ENCODE measurements at places on chromosomes 5 and 9. TPM values are rescaled to one million over a fixed set of nuclear protein-coding genes. Genes with fewer than 3 reads are reported as not detected.
A peak's percentile ranks its signal among the peaks of the same experiment; 100 is the strongest.

DNA sequence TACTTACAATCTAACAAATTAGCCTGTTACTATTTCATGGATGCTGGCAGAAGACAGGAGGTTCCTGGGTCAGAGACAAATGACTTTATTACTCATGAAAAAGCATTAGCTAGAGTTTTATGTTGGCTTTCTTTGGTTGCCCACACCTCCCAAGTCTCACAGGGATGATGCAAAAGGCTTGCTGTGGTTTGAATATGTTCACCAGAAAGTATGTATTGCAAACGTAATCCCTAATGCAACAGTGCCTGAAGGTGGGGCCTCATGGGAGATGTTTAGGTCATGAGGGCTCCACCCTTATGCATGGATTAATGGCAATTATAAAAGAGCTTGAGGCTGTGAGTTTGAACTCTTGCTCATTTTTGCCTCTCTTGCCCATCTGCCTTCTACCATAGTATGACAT, 28.5 kb downstream of the DPYSL3 start:
- peak; percentile 46 for ATAC-seq

GRCh38 chr5:87388129-87388528, 24.6 kb downstream of the CCNH start:
- no peak for ATAC-seq

DNA sequence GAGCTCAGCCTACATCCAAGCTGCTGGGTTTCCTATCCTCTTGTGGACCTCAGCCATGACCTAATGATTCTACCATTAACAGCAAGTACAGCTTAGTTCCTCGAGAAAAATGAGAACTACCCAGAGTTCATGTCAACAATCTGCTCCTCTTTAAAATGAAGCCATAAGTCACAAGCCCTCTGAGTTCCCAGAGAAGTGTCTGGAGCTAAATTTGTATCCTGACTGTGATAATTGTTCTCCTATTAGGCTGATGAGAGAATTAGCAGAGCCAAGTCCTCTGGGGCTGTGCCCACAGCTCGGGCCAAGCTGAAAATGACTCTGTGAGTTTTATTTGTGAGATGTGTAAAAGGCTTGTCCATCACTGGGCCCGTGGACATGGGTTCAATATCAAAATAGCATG, 145.1 kb upstream of the SMIM23 start:
- peak; percentile 45 for ATAC-seq

DNA sequence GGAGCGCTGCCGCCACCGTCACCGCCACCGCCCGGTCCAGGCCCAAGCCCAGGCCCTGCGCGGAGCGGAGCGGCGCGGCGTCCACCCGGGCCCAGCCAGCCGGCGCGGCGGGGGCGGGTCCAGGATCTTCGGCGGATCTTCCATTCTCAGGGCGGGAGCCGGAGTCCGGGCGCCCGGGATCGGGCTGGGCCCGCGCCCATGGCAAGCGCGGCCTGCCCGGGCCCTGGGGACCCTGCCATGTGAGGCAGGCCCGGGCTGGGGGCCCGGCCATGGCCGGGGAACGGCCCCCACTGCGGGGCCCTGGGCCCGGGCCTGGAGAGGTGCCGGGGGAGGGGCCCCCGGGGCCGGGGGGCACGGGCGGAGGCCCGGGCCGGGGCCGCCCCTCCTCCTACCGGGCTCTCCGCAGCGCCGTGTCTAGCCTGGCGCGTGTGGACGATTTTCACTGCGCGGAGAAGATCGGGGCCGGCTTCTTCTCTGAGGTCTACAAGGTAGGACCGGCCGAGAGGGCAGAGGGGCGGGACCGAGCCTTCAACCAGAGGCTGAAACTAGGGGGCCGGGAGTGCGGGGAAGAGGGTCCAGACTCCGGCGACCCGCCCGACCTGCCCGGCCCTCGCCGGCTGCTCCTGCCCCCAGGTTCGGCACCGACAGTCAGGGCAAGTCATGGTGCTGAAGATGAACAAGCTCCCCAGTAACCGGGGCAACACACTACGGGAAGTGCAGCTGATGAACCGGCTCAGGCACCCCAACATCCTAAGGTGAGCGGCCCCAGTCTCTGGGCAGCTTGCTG, 482 bp downstream of the TESK1 start:
- ATAC-seq = peak; percentile 5

GRCh38 chr9:131276891-131277286, 579 bp upstream of the FAM78A start:
- ATAC-seq = peak; percentile 8

- ATAC-seq = no peak
These were observed 26.0 kb downstream of the FLT4 start for GRCh38 chr5:180623411-180623834.

OBP2B gene
- total RNA-seq = not detected

FREM1 gene
- 0.76 TPM for total RNA-seq

PCDHA2 gene
- 6.8 TPM for total RNA-seq

EPB41L4A gene
- total RNA-seq = 0.70 TPM
